Activated CD8-positive, alpha-beta memory T cell treated with anti-CD3 and anti-CD28 coated beads, Interleukin-2, amount 50 U/mL, for 4 hours (primary cell): ENCODE measurements at places on chromosomes 7 and 10.

GRCh38 chr7:140778975-140779374, 82.5 kb downstream of the NDUFB2 start:
- no peak for DNase-seq

DNA sequence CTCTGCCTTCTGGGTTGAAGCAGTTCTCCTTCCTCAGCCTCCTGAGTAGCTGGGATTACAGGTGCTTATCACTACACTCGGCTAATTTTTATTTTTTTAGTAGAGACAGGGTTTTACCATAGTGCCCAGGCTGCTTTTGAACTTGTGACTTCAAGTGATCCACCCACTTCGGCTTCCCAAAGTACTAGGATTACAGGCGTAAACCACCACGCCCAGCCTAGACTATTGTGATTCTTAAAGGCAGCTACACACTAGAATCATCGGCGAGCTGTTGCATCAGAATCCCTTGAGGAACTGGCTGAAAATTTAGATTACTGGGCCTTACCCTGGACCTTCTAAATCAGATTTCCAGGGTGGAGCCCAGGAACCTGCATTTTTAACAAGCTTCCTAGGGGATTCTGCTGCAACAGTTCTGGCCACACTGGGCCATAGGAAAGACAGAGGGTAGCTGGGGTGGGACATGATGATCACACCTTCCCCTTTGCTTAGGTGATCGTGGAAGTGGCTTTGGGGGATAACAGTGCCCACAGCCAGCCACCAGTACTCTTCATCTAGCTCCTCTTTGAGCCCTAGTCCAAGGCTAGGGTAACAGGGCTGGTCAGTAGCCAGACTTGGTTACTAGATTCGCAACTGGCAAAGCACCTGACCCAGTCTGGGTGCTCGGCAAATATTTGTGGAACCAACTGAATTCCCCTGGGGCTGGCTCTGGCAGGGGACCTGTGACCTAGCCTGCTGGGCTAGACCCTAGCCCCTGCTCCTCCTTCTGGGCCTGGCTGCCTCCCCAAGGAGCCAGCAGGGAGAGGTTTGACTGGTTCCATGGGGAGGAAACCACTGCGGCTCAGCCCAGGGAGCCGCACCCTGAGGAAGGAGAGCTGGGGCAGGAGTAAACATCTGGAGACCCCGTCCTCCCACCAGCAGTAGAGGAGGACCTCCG, 67.1 kb upstream of the DUSP5 start:
- DNase-seq, result no peak

GRCh38 chr7:6272481-6273323, at the start of gene CYTH3:
Gene CYTH3, minus strand, starts transcription at chr7:6272624. Its CDS starts 117 bp downstream, at chr7:6272507.
- peak; percentile 78 for DNase-seq

- DNase-seq, result no peak
Measured at GRCh38 chr10:27759483-27760272, 14.1 kb upstream of the MKX start.

GRCh38 chr10:71191551-71192076, 20.8 kb upstream of the UNC5B start:
- DNase-seq, result no peak

DNA sequence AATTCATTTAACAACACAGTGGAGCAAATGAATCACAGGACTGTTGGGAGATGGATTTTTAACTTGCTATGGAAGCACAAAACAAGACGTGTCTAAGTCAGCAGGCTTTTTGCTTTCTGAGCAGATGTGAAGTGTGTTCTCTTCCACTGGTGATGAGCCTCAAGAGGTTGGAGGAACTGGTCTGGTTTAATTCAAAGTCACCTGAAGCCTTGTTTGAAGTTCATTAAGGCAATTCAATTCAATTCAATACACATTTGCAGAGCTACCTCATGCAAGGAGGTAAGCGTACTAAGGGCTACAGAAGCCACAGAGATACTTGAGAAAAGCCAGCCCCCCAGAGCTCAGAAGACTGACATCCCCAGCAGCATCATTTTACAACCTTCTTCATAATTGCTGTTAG, 68.4 kb upstream of the PALS2 start:
- DNase-seq, result no peak

DNA sequence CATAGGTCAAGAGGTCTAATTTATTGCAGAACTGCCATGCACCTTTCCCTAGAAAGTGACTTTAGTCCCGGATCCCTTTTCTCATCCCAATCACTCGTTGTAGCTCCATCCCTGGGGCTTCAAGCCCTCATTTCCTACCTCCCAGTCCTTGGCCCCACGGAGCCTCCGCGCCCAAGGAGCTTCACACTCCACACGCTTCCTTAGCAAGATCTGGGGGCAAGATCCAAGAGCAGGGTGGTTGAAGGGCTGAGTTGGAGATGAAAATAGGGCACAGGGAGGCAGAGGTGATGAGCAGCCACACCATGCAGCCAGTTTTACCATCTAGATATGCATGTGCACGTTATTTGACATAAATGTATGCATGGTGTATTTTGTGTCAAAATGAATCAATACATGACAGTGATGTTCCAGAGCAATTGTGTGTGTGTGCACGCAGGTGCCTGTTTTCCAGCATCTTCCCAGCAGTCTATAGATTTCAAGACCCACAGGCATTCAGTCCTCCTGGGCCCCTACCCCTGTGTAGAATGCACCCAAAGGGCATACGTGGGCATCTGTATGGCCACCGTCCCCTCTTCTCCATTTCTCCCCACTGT, 6.0 kb upstream of the TRPV6 start:
- DNase-seq, result no peak

- no peak for DNase-seq
Measured at GRCh38 chr7:36272567-36273269, 116.9 kb upstream of the ANLN start.

GRCh38 chr10:16663444-16663843, 141.8 kb upstream of the C1QL3 start:
- no peak for DNase-seq
